ENCODE measurements at places on chromosomes 5 and 9. TPM values are rescaled to one million over a fixed set of nuclear protein-coding genes. Genes with fewer than 3 reads are reported as not detected.

The IL9 gene
- not detected for total RNA-seq

The PTGDS gene
- total RNA-seq, result 0.26 TPM

The SPINK6 gene
- total RNA-seq, result not detected

The GDNF gene
- total RNA-seq, result under 0.01 TPM

The BRINP1 gene
- 0.13 TPM for total RNA-seq

The TNFSF15 gene
- total RNA-seq, result under 0.01 TPM

The SV2C gene
- total RNA-seq, result not detected

The OTP gene
- total RNA-seq, result not detected

The PAEP gene
- not detected for total RNA-seq

Data from bronchial epithelial cell (primary cell).